ENCODE measurements at places on chromosomes 4 and X.

- no peak for DNase-seq
Measured at GRCh38 chr4:16758816-16759215, 139.6 kb downstream of the LDB2 start.

DNA sequence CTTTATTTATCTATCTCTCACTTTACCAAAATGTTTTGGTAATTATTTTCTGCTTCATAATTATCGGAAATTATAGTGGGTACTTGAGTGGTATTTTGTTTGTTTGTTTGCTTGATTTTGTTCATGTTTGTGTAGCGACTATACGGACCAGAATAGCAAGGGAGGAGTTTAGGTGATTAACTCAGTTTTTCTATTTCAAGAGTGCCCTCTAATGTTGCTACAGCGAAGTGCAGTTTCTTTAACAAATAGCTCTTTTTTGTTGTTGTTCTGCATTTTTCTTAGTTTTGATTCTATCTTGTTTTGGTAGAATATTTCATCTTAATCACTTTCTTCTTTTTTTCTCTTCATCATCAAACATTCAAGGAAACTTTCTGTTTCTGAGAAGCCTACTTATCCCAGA is 40.8 kb upstream of the QRFPR start:
- no peak for DNase-seq

GRCh38 chrX:65921363-65921762 is 118.5 kb downstream of the VSIG4 start:
- no peak for DNase-seq

DNA sequence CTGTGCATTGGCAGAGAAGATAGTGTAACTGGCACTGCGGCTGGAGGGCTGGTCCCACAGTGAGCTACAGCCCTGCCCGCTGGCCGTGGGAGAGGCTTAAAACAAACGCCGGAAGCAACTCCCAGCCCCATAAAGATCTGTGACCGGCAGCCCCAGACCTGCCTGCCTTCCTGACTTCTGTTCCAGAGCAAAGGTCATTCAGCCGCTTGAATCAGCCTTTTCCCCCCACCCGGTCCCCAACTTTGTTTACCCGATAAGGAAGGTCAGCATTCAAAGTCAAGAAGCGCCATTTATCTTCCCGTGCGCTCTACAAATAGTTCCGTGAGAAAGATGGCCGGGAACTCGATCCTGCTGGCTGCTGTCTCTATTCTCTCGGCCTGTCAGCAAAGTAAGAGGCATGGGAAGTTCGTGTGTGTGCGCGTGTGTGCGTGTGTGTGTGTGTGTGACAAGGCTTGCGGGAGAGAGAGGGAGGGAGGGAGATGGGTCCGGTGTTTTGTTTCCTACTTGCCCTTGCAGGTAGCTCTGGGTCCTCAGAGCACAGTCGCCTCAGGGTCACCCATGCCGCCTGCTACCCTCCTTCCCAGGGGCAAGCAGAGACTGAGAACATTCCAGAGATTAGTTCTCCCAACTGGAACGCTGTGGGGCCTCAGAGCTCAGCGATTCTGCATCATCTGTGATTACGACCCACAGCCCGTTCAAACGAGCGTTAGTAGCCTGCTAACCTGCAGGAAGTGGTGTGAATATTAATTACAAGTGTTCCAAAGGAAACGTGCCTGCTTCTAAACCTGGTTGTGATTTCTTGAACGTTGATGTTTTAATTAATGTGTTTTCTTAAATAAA is at the start of gene MGST2:
Gene MGST2, plus strand, starts transcription at position 130 of the 840 bp plus-strand sequence. Its CDS starts 201 bp downstream, at position 331.
- peak; percentile 89 for DNase-seq

- DNase-seq = no peak
Measured at GRCh38 chr4:182067828-182068227, 175.4 kb upstream of the TENM3 start.

DNA sequence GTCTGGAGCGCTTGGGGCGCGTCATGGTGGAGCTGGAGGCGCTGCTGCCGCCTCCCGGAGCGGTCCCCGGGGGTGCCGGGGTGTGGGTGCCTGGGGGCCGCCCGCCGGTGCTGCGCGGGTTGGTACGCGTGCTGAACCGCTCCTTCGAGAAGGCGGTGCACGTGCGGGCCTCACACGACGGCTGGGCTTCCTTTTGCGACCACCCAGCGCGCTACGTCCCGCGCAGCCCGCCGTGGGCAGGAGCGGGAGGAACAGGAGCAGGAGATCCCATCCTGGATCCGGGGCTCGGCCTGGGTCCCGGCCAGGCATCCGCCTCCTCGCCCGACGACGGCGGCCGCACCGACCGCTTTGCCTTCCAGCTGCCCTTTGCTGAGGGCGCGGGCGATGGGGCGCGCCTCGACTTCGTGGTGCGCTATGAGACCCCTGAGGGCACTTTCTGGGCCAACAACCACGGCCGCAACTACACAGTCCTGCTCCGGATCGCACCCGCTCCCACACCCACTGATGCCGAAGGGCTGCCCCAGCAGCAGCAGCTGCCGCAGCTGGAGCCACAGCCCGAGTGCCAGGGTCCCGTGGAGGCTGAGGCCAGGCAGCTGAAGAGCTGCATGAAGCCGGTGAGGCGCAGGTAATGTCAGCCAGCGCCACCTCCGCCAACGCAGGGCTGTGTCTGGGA is 792 bp downstream of the PPP1R3F start:
- no peak for DNase-seq

- no peak for DNase-seq
Measured at GRCh38 chrX:72641611-72642010, 69.0 kb upstream of the HDAC8 start.

DNA sequence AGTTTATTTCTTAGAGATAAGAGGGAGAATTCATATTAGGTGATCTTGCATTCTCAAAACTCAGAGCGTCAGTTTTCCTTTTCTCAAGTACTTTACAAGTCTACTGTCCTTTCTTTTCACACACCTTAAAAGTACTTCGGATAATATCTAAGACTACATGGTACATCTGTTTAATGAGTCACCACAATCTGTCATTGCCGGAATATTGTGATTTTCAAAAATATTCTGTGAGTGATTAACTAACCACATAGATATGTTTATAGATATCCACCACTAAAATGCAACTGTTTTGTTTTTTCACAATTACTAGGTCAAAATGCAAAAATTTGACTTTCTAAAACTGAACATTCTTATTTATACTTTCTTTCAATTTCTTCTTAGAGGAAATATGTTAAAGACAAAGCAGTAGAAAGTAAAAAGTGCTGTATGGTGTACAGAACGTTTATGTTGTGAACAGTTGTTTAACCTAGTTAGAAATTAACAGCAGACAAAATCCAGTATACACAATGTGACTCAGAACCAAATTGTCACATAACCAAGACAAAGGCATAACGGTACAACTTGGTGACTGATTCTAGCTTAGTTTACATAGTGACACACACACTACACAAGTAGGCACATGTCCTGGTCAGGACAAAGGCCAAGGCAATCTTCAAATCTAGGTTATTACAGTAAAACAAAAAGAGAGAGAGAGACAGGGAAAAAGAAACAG is 482.9 kb downstream of the NAF1 start:
- no peak for DNase-seq

Data from KBM-7 (cell line).